Left renal pelvis (tissue), 4 donors: ENCODE measurements at places on chromosomes 5 and 9. TPM values are rescaled to one million over a fixed set of nuclear protein-coding genes. Genes with fewer than 3 reads are reported as not detected.

The CFAP77 gene
- polyA plus RNA-seq: 1.3 TPM

The CCT5 gene
- polyA plus RNA-seq: 262 TPM

The CACNA1B gene
- 0.70 TPM for polyA plus RNA-seq

The ARL10 gene
- polyA plus RNA-seq: 11.2 TPM

The CCDC69 gene
- polyA plus RNA-seq: 5.3 TPM

DNA sequence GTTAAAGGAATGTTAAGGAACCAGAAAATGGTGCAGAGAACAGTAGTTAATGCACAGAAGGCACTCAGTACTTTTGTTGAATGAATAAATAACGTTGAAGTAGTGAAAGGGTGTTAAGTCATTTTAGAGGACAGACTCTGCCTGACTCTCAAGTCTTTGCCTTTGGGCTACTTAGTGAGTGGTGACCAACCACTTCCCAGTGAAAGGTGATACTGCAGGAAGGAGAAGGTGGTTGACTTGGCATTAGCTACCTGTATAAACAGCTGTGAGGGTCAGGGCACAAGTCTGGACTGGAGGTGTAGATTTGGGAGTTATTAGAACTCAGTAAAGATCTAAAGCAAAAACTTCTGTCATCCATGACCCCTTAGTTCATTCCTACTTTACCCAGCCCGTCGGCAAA is 4.9 kb upstream of the SHB start:
- DNase-seq: no peak

- DNase-seq: no peak
Observed at GRCh38 chr9:134748591-134748990, 107.0 kb downstream of the COL5A1 start.

DNA sequence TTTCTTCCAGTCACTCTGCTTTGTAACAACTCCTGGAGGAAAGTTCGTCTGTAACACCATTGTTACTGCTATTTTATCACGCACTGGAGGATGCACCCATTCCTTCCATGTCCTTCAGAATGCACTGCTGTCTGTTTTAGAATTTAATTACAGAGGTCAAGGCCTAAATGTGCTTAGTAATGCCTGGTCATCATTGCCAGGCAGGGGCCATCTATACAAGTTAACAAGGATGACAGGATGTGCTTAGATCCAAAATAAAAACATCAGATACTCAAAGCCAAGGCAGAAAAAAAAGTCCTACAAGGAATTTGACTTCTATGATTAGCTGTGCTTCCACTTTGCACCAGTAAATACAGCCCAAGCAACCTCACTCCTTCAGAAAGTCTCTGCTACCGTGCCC is 371.4 kb downstream of the SEMA5A start:
- DNase-seq: no peak

DNA sequence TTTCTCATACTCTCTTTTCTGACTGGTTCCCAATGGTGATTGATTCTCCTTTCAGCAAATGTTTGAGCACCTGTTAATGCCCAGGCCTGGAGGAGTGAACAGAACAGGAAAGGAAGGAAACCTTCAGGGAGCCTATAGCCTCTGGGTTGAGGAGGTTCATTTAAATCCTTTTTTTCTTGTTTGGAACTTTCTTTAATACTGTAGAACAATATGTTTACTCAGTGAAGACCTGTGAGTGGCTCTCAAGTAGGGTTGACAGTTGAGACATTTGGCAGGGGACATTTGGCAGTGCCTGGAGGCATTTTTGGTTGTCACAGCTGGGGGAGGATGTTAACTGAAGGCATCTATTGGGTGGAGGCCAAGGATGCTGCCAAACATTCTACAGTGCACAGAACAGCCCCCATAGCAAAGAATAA is 6.1 kb upstream of the FAM120AOS start:
- no peak for DNase-seq

GRCh38 chr5:124613273-124613953 is 133.0 kb downstream of the ZNF608 start:
- DNase-seq: no peak

DNA sequence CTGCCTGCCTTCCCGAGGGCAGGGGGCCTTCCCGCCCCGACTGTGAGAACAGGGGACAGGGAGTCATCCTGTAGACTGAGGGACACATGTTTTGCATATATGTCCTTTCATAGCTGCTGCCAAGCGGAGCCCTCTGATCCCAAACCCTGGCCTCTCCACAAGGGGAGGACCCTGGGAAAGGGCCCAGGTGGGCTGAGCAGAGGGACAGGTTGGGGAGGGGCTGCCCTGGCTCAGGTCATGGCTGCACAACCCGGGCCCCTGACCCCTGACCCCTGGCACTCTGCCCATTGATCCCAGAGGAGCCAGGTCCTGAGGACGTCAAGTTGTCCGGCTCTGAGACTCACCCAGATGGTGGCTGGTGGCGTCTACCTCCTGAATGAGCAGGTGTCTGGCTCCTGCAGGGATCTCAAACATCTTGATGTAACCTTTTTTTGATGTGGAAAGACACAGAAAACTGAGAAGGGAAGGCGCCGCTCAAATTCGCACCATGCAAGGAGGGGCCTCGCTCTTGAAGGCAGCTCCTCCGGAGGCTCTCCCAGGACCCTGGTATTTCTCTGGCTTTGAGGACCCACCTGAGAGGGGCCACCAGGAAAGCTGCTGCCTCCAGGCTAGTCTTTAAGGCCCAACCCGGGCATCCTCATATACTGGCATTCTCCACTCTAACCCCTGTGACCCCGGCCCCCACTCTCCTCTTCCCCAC is 71.9 kb downstream of the ZNF354C start:
- no peak for DNase-seq

- no peak for DNase-seq
Observed at GRCh38 chr9:97737429-97737828, 40.3 kb upstream of the XPA start.

DNA sequence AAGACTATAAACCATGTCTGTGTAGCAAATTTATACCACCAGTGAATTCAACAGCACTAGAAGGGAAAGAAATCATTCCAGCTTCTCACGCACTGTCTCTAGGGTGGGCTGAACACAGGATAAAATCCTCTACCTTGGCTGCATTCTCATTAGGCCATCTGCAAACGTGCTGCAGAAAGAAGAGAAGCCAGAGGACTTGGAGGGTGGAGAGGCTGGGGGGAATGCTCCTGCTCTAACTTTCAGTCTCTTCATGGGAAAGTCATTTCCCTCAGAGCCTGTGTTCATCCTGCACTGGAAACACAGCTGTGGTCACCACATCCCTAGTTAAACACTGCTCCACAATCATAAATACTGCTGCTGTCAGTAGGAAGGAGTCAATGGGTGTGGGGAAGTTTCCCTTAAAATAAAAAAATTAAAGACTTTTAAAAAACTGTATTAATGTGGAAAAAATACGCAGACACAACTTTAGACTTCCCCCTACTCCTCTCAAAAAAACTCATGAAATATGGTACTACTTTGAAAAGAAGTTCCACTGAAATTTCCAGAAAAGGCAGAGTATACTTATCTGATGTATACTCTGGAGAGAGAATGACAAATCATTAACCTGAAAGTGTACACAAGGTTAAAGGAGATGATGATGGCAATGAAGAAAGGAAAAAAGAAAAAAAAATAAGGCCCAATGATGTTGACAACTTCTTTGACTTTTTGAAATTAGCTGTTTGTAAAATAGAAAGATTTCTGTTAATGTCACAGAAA is 46.8 kb downstream of the LHFPL2 start:
- DNase-seq: no peak

DNA sequence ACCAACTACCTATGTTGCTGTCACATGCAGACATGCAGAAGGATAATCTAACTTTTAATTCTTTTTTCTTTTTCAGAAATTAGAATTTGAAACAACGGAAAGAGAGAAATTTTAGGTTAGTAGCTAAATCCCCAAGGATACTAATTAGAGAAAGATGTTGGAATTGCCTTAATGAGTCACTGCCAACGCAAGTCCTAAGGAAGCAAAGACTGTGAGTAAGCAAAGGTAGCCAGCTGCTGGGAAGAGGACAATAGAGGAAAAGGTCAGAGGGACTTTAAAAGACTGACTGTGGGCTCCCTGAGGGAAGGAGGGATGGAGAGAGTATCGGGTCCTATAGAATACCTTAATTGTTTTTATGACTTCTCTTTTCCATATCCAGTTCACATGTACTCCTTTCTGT is 461.9 kb upstream of the PAPPA start:
- no peak for DNase-seq
